ENCODE measurements at places on chromosomes 12 and 14. TPM values are rescaled to one million over a fixed set of nuclear protein-coding genes. Genes with fewer than 3 reads are reported as not detected.

Gene ATP6V1D
- total RNA-seq: 104 TPM

Gene CLEC6A
- not detected for total RNA-seq

Gene MARK3
- total RNA-seq: 63.3 TPM

Gene FAR2
- 64.6 TPM for total RNA-seq

Gene TMEM30B
- 72.9 TPM for total RNA-seq

Gene PTCSC3
- not detected for total RNA-seq

Gene GPR68
- 0.48 TPM for total RNA-seq

Gene INF2
- total RNA-seq: 191 TPM

Gene LRFN5
- total RNA-seq: 4.5 TPM

Gene ADCY6
- total RNA-seq: 116 TPM

Gene PITPNM2
- total RNA-seq: 19.8 TPM

Gene MUCL1
- total RNA-seq: not detected

Gene TROAP
- total RNA-seq: 100 TPM

Gene PTGER2
- total RNA-seq: 6.6 TPM

Gene OAS2
- total RNA-seq: 5.1 TPM
